Stimulated activated CD8-positive, alpha-beta memory T cell treated with anti-CD3 and anti-CD28 coated beads, Interleukin-2, amount 100 ng/mL, for 1 hour (primary cell): ENCODE measurements at places on chromosomes 11 and 22.

DNA sequence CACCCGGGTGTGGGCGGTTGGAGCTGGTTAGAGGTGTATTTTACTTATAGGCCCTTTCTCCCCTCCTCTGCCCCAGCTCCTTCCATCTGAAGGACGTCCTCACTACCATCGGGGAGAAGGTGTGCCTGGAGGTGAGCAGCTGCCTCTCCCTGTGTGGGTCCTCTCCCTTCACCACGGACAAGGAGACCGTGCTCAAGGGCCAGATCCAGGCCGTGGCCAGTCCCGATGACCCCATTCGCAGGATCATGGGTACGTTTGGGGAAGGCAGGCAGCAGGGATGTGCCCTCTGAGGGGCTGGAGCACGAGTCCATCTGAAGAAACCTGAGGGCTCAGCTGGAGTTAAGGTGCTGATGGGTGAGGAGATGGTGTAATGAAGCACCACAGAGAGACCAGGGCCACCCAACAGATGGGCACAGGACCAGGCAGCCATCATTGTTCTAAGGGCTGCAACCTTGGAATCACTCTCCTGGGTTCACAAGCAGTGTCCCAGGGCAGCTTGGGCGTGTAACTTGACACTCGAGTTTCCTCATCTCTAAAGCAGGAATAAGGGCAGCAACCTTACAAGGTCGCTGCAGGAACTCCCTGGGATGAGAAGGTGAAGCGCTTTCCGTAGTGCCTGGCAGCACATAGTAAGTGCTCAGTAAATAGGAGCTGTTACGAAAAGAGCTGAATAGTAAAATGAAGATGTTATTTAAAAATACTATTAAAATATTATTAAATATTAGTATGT, 29.4 kb downstream of the TCP11L1 start:
- no peak for DNase-seq

DNA sequence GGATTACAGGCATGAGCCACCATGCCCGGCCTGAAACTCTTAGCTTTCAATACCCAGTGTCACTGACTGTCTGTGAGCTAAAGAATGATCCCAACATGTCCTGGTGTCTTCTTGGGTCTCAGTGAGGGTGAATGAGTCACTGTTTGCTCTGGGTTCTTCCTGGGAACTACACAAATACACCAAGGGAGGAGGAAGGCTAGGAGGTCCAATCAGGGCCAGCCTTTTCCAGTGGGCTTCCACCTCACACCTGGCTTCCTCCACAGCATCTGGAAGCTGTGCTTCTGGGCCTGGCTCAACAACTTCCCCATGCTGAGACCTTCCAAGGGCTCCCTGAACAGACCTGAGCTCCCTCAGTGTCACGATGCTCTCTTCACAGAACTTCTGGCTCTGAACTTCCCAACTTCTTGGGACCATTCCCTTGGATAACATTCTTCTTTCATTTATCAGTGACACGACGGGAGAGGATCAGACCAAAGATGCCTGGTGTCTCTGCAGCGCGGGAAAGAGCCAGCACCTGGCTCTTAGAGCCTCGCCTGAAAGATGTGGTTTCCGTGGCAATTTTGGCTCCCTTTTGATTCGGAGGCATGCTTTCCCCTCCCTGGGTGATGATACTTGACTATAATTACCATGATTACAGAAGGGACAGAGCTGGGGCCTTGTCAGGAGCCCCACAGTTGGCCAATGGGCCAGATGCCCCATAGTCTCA, 22.3 kb upstream of the CHRM4 start:
- no peak for DNase-seq

- no peak for DNase-seq
Observed at GRCh38 chr11:73995247-73995646, 12.6 kb upstream of the UCP2 start.

DNA sequence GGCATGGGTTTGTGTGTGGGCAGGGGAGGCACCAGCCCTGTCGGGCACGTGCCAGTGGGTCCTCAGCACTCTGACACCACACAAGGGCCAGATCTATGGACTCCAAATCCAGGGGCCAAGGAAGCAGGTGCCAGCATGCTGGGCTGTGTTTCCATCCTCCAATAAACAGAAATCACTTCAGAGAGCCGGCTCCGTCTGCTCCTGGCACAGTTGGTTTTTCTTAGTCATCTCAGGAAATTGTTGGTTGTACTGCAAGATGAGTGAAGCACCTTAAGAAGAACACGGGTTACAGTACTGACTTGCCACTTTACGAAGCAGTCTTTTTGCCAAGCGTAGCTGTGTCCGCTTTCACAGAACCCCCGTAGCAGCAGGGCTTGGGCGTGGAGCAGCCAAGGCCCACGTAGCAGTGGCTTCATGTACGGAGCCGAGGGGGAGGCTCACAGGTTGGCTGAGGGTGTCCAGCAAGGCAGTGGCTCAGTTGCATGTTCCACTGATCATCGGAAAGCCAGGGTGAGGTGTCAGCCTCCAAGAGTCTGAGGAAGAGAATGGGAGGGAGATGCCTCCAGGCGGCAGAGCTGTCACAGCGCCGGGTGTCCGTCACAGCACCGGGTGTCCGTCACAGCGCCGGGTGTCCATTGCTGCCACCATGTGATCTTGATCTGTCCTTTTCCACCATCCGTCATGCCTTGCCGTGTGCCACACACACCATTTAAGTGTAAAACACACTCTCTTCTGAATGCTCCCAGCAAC, 314.9 kb downstream of the CTTN start:
- DNase-seq, result no peak

- no peak for DNase-seq
Observed at GRCh38 chr11:80297858-80298632, 857.2 kb upstream of the TENM4 start.

DNA sequence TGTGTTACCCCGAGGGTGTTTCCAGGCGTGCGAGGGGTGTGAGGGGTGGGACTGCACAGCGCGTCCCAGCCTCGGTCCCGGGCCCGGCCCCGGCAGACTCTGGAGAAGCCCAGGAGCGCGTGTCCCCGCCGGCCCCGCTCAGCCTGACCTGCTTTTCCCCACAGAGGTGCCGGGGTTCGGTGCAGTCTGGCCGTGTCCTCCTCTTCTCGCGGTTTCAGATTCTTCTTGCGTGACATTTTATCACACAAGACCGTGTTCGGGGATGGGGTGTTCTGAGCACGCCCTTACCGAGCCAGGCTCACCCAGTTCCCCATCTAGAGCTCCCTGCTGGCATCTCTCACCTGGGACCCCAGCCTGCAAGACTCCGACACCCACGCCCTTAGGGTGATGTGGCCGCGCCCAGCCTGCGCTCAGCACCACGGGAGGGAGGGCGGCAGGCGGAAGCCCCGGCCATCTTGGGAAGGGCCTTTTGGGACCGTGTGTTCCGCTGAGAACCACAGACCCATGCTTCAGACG, 775.6 kb downstream of the BRD1 start:
- peak; percentile 20 for DNase-seq

DNA sequence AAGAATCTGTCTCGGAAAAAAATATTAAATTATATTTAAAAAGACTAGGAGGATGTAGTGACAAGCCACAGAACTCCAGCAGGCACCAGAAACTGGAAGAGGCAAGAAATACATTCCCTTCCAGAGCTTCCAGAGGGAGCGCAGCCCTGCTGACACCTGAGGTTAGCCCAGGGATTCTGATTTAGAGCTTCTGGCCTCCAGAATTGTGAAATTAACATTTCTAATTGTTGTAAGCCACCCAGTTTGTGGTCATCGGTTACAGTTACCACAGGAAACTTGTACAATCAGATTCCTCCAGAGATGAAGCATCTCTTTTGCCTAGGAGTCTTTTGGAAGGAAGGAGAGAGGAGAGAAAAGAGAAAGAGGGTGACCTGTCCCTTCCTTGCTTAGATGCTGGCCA, 6.4 kb upstream of the UBASH3B start:
- no peak for DNase-seq

DNA sequence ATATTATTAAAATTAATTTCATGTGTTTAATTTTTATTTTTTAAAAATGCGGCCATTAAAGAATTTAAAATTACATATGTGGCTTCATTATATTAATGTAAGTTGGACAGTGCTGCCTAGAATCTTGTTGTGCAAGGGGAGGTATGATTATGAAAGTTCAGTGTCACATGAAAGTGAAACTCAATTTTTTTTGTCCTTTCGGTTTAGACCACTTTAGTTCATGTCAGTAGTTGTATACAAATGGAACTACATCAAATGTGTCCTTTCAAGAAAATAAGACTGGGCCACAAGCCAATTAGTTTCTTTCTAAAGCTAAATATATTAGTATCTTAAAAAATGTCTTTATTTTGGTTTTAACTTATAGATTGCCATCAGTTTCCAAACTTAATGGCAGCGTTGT, 35.7 kb downstream of the TBCEL start:
- DNase-seq, result no peak

DNA sequence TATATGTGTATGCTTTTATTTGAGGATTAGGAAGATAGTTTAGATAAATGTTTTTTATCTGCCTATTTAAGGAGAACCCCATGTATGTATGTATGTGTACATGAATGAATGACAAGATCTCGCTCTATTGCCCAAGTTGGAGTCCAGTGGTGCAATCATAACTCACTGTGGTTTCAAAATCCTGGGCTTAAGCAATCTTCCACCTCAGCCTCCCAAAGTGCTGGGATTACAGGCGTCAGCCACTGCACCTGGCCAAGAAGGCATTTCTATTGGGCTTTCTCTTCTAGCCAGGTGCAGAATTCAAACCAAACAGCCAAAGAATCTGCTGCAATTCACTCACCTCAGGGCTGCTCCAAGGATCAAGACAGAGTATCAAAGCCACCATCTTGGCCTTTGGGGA, 25.5 kb upstream of the DGKZ start:
- DNase-seq, result no peak

GRCh38 chr11:32033491-32033890, 57.4 kb upstream of the RCN1 start:
- no peak for DNase-seq

GRCh38 chr22:46974077-46974476, 211.6 kb downstream of the TBC1D22A start:
- no peak for DNase-seq

DNA sequence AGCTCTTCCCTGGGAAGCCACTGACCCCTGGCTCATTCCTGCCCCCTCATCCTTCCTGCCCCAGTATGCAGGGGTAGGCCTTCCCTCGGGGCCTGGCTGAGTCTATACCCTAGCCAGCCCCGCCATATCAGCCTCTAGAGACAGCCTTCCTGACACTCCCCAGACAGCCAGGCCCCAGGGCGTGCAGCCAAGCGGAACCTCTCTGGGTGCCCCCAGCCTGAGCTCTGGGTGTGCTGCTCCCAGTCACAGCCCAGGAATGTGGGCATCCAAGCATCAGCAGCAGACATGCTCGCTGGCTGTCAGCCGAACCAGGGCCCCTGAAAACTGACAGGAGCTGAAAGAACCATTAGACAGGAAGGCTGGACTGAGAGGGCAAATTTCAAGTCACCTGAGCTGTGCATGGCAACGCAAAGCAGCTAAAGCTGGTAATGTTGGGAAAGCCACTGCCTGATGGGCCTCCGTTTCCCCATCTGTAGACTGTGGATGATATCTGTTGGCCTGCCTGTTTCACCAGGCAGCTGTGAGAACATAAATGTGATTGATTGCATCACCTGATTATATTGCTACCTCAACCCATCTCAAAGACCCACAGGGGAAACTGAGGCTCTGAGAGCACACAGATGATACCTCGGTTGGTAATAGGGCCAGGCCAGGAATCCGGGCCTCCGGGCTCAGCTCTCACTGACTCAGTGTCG, 93.2 kb downstream of the LRRC32 start:
- DNase-seq, result no peak

- DNase-seq, result no peak
Observed at GRCh38 chr11:75576017-75576416, 14.0 kb downstream of the SERPINH1 start.

- DNase-seq, result no peak
Observed at GRCh38 chr11:47348859-47349258, 3.6 kb downstream of the MYBPC3 start.
